ENCODE measurements at places on chromosomes 6 and 20.
A peak's percentile ranks its signal among the peaks of the same experiment; 100 is the strongest.

DNA sequence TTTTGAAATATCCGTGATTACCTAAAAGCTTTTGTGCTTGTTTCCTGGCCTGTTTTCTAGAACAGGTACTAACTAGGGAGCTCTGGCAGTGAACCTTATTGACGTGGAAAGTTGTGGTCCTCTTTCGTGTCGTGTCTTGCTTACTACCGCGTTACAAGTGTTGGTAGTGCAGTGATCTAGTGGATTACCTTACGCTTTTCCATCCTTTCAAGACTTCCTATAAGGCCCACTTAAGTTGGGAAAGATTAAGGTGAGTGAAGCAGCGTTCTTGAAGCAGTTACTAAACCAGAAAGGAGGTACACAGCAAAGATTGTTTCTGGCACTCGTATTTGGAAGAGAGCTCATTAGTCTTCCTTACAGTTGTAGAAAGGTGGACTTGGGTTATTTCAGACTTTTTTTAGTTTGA, 1.9 kb downstream of the PNRC1 start:
- peak; percentile 7 for DNase-seq

DNA sequence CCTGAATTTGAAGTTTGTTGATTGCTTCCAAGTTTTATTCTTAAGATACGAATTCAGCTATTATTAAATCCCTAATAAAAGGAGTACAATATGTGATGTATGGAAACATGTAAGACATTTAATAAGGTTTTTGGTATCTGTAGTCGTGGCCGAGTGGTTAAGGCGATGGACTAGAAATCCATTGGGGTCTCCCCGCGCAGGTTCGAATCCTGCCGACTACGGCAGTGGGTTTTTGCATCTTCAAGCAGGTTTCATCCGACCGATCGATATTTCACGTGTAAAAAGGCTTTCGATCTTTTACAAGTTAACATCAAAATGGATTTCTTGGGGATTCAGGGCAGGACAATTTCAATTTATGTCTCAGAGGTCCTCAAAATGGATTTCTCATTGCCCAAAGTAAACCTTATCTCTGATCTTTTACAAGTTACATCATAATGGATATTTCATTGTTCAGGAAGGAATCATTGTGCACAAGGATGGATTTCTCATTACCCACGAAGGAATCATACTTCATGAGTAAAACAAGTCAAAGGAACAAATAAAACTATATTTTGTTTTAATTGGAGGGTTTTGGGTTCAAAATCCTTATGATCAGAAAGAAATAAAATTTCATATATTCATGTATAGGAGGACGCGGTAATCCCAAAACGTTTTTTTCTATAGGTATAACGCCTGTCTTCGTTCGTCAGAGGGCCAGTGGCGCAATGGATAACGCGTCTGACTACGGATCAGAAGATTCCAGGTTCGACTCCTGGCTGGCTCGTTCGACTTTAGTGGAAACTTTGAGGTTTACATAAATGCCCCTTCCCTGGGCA, 37.3 kb upstream of the BTN3A2 start:
- peak; percentile 89 for DNase-seq

DNA sequence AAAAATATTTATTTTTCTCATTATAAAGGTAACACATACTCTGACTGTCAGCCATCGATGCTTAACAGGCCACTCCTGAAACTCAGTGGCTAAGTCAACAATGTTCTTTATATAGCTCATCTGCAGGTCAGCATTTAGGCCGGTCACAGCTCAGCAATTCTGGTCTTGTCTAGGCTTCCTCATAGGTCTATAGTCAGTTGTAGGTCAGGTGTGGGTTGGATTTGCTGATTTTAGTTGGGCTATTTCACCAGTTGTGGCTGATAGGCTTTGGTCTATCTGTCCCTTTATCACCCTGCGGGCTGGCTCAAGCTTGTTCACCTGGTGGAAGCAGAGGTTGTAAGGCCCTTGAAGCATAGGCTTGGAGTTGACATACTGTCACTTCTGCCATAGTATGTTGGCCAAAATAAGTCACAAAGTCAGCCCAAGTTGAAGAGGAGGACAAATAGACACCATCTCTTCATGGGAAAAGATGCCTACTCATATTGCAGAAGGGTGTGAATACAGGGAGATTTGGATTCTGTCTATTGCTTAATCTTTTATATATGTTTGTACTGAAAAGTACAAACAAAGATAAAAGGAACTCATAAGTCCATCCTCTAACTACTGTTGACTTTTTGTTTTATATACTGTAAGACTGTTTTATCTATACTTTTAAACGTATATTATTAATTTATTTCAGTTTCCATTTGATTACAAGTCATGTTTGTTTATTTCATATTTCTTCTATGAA, 75.0 kb downstream of the BCKDHB start:
- no peak for DNase-seq

- peak; percentile 94 for DNase-seq
These were observed 105.8 kb downstream of the JARID2 start for GRCh38 chr6:15351631-15352030.

GRCh38 chr6:10373642-10374359, 41.1 kb downstream of the TFAP2A start:
- DNase-seq, result no peak

DNA sequence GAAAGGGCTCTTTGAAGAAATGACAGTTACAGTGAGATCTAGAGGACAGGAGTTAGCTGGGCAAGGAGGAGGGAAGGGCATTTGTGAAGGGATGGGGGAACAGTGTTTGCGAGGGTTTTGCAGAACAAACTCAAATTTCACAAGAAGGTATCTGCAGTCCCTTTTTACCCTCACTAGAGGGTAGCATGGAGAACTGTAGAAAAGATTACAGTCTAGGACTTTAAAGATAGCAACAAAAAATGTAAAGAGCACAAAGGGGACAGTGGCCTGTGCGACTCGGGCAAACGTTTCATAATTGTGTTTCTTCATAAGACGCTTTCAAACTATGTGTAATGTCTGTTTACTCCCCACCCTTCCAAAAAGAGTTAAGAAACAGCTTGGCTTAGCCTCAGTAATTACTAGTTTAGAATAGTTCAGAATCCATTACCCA, 21.2 kb upstream of the ASXL1 start:
- peak; percentile 43 for DNase-seq

DNA sequence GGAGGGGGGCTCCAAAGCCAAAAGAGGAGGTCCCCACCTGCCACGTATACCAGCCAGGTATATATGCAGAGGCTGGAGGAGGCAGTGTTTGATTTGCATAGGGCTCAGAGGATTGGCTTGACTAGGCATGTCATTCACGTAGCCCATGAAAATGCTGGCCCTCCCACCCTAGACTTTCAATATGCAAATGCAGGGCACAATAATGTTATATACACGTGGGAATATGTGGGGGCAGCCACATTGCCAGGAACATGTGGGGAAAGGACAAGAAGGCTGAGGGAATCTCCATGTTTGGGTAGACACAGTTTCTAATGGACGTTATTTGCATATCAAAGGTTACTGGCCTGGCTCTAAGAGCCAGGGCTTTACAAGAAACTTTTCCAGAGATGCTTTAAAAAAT, 301.8 kb downstream of the FARS2 start:
- no peak for DNase-seq

GRCh38 chr6:64850121-64850520, 856.9 kb downstream of the EYS start:
- no peak for DNase-seq

- no peak for DNase-seq
These were observed 121.3 kb downstream of the VEGFA start for GRCh38 chr6:43891072-43891870.

GRCh38 chr6:20539387-20539786, 5.1 kb downstream of the CDKAL1 start:
- no peak for DNase-seq

DNA sequence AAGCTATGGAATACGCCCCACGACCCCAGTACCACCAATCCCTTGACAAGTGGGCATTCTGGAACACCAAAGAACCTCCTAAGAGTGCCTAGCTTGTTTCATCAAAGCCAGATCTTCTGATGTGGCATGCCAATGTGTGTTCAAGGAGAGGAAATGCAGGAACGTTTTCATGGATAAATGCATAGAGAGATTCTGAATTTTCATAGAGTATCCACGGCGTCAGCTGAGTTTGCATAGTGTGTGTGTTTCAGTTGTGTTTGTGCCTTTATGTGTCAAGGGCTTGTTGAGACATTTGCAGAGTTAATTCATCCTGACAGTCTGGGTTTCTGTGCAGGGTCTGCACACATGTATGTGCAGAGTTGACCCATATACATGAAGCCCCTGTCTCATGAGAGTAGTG, 172.7 kb upstream of the LRFN2 start:
- DNase-seq, result no peak

- DNase-seq, result peak; percentile 51
These were observed 69.9 kb downstream of the PPP1R14C start for GRCh38 chr6:150212778-150213177.

DNA sequence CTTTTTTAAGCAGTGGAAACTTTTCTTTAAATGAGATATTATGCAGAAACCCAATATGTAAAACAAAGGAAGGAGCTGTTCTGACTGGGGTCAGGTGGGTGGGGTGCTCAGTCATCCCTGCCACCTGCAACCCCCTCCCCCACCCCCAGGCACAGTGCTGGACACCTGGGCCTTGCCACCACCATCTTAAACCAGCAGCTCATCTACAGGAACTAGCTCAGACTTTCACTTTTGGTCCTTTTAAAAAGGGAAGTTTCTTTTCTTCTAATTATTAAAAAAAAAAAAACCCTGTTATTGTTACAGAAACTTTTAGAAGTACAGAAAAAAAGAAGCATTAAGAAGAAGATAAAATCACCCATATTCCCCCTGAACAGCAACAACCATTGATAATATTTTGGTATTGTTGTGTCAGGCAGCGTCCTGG, 37.1 kb downstream of the PPP1R16B start:
- DNase-seq, result no peak

DNA sequence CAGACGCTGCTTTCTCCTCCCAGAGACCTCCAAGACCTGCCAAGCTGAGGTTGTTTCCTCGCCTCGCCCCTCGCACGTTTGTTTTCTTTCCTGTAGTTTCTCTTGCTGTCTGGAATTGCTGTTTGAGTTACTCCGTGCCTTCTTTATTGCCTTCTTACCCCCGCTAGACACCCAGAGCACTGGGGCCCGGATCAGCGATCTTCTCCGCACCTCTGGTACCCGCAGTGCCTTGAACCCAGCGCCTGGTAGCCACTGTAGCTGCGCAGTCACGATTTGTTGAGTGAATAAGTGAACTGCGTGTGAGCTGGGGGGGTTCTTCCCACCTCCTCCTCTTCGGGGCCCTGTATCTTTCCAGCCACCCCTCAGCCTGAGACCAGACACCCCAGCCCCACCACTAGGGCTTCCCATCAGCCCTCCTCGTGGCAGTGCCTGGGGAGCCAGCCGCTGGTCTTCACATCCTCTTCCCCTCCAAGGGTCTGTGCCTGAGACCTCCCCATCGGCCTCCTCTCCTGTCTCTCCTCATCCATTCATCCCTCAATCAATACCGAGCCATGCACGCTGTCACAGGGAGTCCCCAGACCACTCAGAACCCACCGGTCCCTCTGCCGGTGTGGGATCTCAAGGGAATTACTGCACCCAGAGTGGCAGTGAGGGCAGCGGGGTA, 849 bp upstream of the BMP7 start:
- no peak for DNase-seq

- DNase-seq, result no peak
These were observed 12.5 kb upstream of the ETV7 start for GRCh38 chr6:36399970-36400369.

- DNase-seq, result no peak
These were observed 333.8 kb downstream of the CDH26 start for GRCh38 chr20:60292001-60292520.

DNA sequence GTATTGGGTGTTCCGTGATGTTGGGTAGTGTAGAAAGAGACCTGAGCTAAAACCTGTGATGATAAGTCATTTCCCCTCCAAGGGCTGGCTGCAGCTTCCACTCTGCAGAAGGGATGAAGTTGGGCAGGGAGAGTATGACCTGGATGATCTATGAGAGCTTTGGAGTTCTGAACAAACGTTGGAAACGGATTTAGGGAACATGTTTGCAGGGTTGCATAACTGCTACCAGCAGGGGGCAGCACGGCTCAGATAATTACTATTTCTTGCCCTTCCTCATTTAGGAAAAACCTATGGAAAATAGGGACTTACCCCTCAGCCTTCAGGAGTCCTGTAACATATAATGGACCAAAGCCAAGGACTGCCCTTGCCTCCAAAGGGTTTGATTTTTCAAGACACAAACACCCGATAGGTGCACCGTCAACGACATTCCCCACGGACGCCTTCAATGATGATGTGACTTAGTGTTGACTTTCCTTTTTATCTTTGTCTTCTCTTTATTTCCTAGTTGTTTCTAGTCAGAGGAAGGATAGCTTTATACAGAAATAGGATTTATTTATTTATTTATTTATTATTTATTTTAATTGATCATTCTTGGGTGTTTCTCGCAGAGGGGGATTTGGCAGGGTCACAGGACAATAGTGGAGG, 164.9 kb upstream of the SASH1 start:
- peak; percentile 66 for DNase-seq

- no peak for DNase-seq
These were observed 14.0 kb upstream of the KIF3B start for GRCh38 chr20:32263398-32263954.

DNA sequence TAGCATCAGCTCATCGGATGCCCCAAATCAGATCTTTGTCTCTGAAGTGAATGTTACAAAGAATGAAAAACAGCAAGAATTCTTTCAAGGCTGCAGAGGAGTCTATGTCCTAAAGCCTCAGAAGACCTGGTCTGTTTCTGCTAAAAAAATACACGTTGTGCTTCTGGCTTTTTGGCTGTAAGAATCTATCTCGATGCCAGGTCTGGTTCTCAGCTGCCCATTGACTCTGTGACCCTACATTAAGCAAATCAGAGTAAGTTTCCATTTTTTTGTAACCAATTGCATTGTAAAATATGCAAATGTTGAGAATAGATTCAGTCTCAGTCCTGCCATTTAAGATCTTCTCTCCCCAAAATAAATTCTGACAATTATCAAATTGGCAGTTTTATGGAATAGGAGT, 705.4 kb downstream of the RFPL4B start:
- DNase-seq, result no peak

DNA sequence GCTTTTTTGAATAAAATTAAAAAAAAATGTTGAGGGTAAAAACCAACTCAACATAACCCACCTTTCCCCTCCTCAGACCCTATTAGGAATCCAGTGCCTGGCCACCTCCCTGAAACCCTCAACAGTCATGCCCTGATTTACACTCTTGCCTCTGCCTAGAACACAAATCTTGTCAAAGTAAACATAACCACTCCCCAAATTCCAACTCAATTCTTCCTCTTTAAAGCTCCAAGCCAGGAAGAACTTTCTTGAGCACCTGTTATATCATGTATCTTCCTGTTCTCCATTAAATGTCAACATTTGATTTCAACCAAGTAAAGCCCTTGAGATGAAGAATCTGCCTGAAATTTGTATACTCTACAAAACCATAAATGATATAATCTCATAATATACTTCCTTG, 198.0 kb upstream of the SHLD1 start:
- no peak for DNase-seq

GRCh38 chr6:136412410-136412809, 122.8 kb upstream of the BCLAF1 start:
- DNase-seq, result no peak

DNA sequence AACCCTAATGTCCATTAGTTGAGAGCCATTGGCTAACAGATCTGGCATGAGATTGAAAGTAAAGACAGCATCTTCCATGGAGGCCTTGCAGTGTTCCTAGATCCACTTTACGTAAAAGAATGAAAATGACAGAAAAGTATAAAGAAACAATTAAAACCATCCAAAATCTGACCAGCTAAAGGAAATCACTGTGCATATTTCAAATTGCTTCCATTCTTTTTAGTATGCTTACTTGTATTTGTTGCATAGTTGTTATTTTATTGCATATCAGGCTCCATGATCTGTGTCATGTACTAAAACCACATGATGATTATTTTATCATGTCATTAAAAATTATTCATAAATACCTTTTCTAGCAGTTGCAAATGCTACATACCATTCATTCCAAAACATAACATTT, 67.9 kb downstream of the GCLC start:
- DNase-seq, result peak; percentile 50
